ENCODE measurements at places on chromosomes 7 and 10.

DNA sequence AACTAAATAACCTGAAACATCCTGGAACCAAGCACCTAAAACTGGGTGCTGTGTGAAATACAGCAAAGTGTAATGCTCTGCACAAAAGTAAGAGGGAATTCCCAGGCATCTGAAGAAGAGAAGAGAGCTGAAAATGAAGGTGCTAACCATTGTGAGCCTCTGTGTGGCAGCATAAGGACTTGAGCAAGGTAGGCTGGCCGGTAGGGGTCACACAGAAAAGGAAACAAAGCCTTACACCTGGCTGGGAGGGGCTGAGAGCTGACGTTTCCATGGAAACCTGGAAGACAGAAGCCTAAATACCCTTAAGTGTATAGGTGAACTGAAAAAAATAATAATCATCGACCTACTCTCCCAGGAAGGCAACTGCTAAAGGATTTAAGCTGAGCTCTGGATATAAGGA, 48.6 kb downstream of the CUL1 start:
- no peak for DNase-seq

DNA sequence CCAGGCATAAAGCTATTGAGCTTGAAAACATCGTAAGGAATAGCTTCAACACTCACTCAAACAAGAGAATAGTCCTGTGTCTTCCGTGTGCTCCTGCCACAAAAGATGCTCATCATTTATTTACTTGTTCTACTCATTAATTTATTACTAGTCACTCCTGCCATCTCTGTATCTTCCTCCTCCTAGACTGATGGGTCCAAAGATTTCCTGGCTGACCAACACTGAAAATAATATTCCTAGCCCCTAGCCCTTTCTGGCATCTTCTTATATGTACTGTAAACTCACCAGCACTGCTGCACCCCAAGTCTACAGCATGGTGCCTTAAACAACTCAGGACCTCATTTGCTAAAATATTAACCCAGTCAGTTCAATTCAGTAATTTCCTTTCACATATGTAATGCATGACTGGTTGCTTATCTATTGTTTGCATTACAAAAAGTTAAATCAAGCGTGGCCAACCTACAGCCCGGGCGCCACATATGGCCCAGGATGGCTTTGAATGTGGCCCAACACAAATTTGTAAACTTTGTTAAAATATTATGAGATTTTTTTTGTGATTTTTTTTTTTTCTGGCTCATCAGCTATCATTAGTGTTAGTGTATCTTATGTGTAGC, 86.7 kb upstream of the GSDME start:
- DNase-seq: no peak

DNA sequence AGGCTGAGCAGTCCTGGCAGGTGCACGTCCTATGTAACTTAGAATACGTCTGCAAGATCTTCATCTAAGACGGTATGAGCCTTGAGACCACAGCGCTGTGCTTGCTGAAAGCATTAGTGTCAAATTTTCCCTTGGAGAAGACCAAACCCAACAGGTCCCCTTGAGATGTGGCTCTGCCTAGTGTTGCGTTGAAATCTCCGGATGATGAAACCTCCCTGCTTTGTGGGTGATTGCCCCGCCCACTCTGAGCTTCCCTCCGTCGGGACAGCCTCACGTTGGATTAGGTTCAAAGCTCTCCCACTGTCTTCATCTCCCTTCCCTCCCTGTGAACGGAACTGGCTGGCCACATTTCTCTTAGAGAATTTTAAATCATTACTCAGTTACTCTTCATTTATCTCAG, 102.0 kb downstream of the ADARB2 start:
- DNase-seq: no peak

DNA sequence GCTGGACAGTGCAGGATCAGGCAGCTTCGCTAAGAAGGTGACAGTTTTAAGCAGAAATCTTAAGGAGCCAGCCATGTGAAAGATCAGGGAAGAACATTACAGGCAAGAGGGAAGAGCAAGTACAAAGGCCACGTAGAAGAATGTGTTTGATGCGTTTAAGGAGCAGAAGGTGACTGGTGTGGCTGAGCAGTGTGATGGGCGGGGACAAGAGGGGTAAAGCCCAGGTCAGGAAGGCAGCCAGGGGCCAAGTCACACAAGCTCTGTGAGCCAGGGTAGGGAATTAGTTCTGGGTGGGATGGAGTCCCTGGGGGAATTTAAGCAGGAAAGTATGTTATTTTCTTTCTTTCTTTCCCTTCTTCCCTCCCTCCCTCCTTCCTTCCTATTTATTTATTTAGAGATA, 166.9 kb downstream of the SH3PXD2A start:
- no peak for DNase-seq

DNA sequence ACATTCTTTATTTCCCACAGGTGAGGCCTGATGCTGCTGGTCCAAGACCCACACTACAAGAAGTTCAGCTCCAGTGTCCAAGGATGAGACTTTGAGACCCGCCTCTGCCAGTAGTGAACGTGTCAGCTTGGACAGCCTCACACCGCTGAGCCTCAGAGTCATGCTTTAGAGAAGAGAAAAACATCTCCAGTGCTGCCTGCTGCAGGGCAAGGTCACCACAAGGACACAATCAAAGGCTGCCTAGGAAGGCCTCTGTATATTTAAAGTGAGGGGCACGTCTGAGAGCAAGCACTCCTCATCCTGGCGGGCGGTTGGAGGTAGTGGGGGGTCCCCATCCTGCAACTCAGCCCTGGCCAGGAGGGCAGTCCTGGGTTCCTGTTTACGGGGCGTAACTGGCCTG, 19.3 kb downstream of the FGFR2 start:
- no peak for DNase-seq

- no peak for DNase-seq
Observed at GRCh38 chr7:41599760-41600159, 103.1 kb downstream of the INHBA start.

DNA sequence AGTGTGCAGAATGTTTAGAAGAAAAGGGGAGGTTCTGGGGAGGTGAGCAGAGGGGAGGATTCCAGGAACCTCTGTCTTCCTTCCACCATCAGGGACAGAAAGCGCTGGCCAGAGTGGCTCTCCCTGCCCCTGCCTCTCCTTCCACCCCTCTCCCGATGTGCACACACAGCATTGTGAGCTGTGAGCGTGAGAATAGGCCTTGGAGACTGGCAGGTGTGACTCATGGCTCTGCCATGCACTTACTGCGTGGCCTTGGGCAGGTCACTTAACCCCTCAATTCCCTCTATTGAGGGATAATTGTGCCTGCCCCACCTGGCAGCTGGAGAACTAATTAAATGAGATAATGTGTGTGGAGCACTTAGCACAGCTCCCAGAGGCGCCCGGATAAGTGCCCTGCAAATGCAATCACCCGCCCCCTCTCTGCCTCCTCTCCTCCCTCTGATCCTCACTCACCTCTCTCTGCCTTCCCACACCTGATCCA, 115.4 kb downstream of the ZMIZ1 start:
- DNase-seq: no peak

DNA sequence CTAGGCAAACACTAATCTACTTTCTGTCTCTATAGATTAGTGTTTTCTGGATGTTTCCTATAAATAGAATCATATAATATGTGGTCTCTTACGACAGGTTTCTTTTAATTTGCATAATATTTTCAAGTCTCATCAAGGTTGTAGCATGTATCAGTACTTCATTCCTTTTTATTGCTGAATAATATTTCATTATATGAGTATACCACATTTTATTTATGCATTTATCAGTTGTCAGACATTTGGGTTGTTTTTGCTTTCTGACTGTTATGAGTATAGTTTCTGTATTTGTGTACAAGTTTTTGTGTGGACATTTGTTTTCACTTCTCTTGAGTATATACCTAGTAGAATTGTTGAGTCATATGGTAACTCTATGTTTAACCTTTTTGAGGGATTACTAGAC, 48.2 kb downstream of the SHOC2 start:
- no peak for DNase-seq

- DNase-seq: no peak
Observed at GRCh38 chr7:150851492-150852370, 586 bp upstream of the AOC1 start.

DNA sequence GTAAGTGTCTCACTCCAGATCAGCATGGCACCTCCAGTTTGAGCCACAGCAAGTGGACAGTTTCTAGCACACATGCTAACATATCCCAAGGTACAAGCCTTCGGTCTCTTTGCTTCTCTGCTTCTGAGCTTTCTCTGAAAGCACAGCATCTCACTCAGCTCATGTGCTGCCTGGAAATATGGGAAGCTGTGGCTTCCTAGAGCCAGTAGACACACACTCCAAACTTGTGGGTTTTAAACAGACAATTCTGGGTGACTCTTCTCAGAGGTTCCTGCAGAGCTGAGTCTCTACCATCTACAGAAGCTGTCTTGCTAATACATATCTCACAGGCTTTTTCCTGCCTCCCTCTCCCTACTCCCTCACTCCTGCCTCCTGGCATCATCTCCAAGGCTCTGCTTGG, 23.9 kb upstream of the TMEM273 start:
- no peak for DNase-seq

- no peak for DNase-seq
Observed at GRCh38 chr10:71274901-71275796, 43.9 kb upstream of the SLC29A3 start.

GRCh38 chr10:61452151-61452651, 980 bp downstream of the TMEM26 start:
- no peak for DNase-seq

- DNase-seq: no peak
Observed at GRCh38 chr7:152754075-152754730, 5.3 kb upstream of the ACTR3B start.

GRCh38 chr7:116159711-116160110, 50.6 kb upstream of the TES start:
- no peak for DNase-seq

DNA sequence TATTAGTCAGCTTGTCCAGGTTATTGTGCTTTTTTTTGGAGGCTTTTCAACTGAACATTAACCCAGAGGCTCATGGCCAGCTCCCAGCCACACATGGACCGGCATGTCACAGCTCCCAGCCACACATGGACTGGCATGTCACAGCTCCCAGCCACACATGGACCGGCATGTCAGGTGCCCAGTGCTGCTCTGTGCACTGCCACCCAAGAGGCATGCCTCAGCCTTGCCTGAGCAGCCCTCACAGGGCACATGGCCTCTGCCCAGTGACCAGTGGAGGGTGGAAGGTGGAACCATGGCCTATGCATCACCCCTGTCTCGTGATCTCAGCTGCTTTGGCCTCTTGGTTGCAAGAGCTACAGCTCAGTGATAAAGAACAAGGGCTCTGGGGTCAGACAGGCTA, 119.8 kb downstream of the OAT start:
- no peak for DNase-seq

- DNase-seq: no peak
Observed at GRCh38 chr7:78165454-78165853, 366.9 kb downstream of the PHTF2 start.

GRCh38 chr10:112182784-112183328, 709 bp downstream of the GPAM start:
- DNase-seq: no peak

DNA sequence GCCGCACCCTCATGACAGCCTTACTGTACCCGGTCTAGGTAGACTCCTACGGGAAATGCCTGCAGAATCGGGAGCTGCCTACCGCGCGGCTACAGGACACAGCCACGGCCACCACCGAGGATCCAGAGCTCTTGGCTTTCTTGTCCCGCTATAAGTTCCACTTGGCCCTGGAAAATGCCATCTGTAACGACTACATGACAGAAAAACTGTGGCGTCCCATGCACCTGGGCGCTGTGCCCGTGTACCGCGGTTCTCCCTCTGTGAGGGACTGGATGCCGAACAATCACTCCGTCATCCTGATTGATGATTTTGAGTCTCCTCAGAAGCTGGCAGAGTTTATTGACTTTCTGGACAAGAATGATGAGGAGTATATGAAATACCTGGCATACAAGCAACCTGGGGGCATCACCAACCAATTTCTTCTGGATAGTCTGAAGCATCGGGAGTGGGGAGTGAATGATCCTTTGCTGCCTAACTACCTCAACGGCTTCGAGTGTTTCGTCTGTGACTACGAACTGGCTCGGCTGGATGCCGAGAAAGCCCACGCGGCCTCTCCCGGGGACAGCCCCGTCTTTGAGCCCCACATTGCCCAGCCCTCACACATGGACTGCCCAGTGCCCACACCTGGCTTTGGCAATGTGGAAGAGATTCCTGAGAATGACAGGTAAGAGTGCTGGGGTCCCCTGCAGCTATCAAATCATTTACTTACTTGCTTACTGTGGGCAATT, 8.5 kb upstream of the CHCHD1 start:
- DNase-seq: no peak

- DNase-seq: no peak
Observed at GRCh38 chr7:98974906-98975816, 96.8 kb downstream of the TRRAP start.

Measured in stimulated activated CD4-positive, alpha-beta T cell treated with anti-CD3 and anti-CD28 coated beads, Interleukin-1b, Interleukin-23, amount 100 ng/mL, for 1 hour (primary cell).